ENCODE measurements at places on chromosomes 3 and 15.

GRCh38 chr3:77084511-77084910, 44.6 kb downstream of the ROBO2 start:
- no peak for DNase-seq
- no peak overlapping the region for H3K27ac ChIP-seq
- no peaks in the 10 kb centered on the region for H3K36me3 ChIP-seq
- no peaks in the 10 kb centered on the region for H3K27me3 ChIP-seq

DNA sequence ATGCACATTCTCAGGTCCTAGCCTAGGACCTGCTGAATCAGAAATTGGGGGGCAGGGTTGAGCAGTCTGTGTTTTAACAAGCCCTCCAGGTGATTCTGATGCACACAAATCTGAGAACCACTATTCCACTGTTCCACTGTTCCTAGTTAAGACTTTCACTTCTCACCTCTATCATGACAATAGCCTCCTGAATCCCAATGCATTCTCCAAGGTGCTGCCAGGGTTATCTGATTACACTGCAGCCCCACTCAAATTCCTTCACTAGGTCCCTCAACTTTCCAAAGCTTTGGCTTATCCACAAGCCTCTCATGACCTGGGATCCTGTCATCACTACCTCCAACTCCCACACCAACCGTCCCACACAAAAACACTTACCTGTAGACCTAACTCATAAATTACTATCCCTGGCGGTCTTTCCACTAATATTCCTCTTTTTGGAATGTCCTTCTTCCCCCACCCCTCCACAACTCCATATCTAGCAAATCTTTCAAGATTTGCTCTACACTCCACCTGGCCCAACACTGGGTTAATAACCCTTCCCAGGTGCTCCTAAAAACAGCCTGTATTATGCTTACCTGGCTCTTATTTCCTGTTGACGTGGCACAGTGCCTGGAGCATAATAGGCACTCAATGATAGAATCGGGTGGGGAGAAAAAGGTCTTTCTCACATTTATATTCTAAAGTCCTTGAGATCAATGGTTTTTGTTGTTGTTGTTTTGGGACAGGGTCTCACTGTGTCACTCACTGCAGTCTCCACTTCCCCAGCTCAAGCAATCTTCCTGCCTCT, 27.2 kb downstream of the TBL1XR1 start:
- DNase-seq: no peak
- H3K27ac ChIP-seq: peak overlapping the region; percentile 46
- H3K36me3 ChIP-seq: peaks cover 4% of the 10 kb centered on the region
- no peaks in the 10 kb centered on the region for H3K27me3 ChIP-seq
- H3K4me3 ChIP-seq: peak overlapping the region; percentile 21

- peaks cover 8% of the 10 kb centered on the region for H3K36me3 ChIP-seq
- DNase-seq: no peak
- no peak overlapping the region for H3K27ac ChIP-seq
Measured at GRCh38 chr3:31878231-31878838, 102.7 kb downstream of the OSBPL10 start.

- peaks cover 5% of the 10 kb centered on the region for H3K4me1 ChIP-seq
- no peaks in the 10 kb centered on the region for H3K36me3 ChIP-seq
- no peaks in the 10 kb centered on the region for H3K27me3 ChIP-seq
- no peak overlapping the region for H3K4me3 ChIP-seq
- no peak overlapping the region for H3K27ac ChIP-seq
Measured at GRCh38 chr15:42068601-42069000, 25.8 kb downstream of the PLA2G4D start.

GRCh38 chr3:52794612-52795099, at the start of gene ITIH3:
TSS of gene ITIH3 (plus strand) at chr3:52794796. CDS start at chr3:52794804, 8 bp downstream.
- no peaks in the 10 kb centered on the region for H3K27me3 ChIP-seq
- H3K27ac ChIP-seq: no peak within 1 kb of the TSS
- no peaks in the 10 kb centered on the region for H3K36me3 ChIP-seq
- no peak for DNase-seq
- H3K4me1 ChIP-seq: no peaks in the 10 kb centered on the region

- H3K36me3 ChIP-seq: no peaks in the 10 kb centered on the region
- H3K4me3 ChIP-seq: no peak overlapping the region
- DNase-seq: no peak
- H3K27ac ChIP-seq: no peak overlapping the region
- H3K4me1 ChIP-seq: peaks cover 8% of the 10 kb centered on the region
Measured at GRCh38 chr3:10196389-10197052, 31.8 kb downstream of the IRAK2 start.

- H3K4me1 ChIP-seq: 0 out of 2 replicates have a peak, but pooled peaks cover 3% of the 10 kb centered on the region
- H3K27me3 ChIP-seq: no peaks in the 10 kb centered on the region
- H3K27ac ChIP-seq: no peak overlapping the region
- no peak overlapping the region for H3K4me3 ChIP-seq
Measured at GRCh38 chr15:81766829-81767475, 278.9 kb downstream of the MEX3B start.

GRCh38 chr3:78497767-78498166, 1270.0 kb downstream of the ROBO1 start:
- H3K36me3 ChIP-seq: peaks cover 3% of the 10 kb centered on the region
- H3K4me3 ChIP-seq: no peak overlapping the region
- H3K4me1 ChIP-seq: peaks cover 3% of the 10 kb centered on the region
- H3K27me3 ChIP-seq: no peaks in the 10 kb centered on the region
- no peak for DNase-seq

DNA sequence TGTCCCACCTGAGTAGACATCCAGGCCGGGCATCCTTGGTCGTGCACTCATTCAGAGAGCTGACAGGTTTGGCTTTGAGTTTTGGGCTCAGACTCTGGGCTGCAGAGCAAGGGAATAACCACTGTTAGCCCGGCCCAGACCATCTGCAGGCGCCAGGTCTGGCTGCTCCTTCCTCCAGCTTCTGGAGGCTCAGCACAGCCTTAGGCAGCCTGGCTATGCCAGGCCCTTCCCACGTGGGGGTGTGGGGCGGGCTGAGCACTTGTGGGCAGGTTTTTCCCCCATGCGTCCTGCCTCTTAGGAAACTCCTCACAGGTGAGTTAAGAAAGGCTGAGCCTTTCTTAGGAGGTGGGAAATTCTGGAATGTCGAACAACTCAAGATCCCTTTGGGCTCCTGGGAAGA, 11.2 kb downstream of the PLA2G4B start:
- no peaks in the 10 kb centered on the region for H3K27me3 ChIP-seq
- peaks cover 10% of the 10 kb centered on the region for H3K36me3 ChIP-seq
- no peak for DNase-seq
- no peaks in the 10 kb centered on the region for H3K4me1 ChIP-seq

DNA sequence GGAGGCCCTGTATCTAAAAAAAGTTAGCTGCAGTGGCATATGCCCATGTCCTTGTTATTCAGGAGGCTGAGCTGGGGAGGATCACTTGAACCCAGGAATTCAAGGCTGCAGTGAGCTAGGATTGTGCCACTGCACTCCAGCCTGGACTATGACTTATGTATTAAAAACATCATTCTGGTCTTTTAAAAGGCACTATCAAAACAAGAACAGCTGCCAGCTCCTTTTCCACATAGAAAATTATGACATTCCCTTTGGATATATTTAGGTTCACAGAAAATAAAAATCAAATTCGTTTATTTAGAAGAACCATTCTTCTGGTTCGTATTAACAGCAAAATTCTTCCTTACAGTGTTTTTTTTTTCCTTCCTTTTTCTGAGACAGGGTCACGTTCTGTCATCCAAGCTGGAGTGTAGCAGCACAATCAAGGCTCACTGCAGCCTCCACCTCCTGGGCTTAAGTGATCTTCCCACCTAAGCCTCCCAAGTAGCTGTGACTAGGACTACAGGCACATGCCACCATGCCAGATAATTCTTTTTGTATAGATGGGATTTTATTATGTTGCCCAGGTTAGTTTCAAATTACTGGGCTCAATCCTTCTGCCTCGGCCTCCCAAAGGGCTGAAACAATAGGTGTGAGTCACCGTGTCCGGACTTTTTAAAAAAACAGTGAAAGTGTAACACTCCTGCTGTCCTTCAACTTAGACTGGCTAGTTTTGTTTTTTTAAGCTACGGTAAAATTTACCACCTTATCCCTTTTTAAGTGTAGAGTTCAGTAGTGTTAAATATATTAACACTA, 13.9 kb downstream of the ICE2 start:
- no peaks in the 10 kb centered on the region for H3K27me3 ChIP-seq
- no peak overlapping the region for H3K27ac ChIP-seq
- no peaks in the 10 kb centered on the region for H3K4me1 ChIP-seq

DNA sequence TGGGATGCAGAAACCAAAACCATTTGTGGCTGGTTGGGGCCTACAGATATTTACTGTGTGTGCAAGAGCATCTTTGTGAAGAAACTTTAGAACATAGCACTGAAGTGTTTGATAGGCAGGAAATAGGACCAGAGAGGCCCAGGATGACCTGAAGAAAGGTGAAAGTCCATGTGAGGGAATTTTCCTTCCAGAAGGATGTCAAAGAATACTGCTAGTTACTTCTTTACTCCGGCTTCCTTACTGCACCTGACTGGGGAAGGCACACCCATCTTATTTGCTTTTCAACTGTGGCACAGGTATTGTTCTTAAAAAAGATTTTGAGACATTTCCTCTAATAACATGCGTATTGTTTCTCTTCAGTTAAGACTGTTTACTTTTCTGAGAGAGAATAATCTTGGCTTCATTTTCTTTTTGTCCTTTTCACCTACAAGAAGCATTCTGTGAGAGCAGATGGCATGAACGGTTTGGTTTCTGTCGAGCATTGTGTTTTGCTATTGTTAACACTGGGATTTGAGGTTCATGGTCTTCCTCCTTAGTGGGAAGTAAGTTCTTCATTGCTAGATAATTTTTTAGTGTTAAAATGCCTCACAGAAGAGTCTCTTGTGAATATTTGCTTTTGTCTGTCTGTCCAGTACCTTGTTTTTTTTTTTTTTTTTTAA, 71.5 kb downstream of the SLCO3A1 start:
- H3K27ac ChIP-seq: no peak overlapping the region
- H3K27me3 ChIP-seq: peaks cover 20% of the 10 kb centered on the region
- H3K4me3 ChIP-seq: no peak overlapping the region
- DNase-seq: no peak
- peaks cover 43% of the 10 kb centered on the region for H3K4me1 ChIP-seq
- H3K36me3 ChIP-seq: no peaks in the 10 kb centered on the region

DNA sequence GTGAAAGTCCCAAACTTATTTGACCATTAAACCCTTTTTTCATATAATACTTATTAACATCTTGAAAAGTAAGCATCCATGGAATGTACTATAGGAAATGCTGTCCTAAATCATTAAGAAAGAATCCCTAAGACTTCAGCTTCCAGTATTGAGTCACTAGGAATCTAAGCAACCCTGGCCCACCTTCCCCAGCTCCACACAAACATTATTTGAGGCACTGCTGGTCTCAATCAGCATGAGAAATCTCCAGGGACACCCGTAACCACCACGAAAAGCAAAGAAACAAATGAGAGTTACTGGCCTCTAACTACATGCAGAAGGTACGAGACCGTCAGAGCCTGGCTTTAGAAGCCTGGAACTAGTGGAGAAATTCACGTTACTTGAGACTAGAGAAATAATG, 68.2 kb downstream of the POLQ start:
- H3K36me3 ChIP-seq: peaks cover 48% of the 10 kb centered on the region
- no peak overlapping the region for H3K4me3 ChIP-seq
- no peaks in the 10 kb centered on the region for H3K27me3 ChIP-seq
- H3K4me1 ChIP-seq: no peaks in the 10 kb centered on the region

DNA sequence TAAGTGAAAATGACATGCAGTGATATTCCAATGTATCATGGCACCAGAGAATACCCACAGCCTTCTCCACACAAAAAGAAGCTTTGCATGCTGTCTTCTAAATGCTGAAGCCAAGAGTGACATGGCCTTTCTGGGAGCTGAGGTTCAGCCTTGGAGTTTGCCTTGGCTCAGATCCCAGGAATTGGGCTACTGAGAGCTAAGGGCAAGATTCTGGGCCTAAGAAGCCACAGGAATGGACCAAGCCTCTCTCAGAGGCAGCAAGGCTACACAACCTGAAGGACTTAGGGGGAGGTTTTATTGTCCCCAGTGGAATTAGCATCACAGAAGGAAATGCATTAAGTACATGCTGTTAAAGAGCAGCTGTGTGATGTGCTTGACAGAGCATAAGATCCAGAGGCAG, 1078.5 kb downstream of the TUSC7 start:
- H3K27me3 ChIP-seq: no peaks in the 10 kb centered on the region
- no peak overlapping the region for H3K4me3 ChIP-seq
- peaks cover 37% of the 10 kb centered on the region for H3K4me1 ChIP-seq
- no peaks in the 10 kb centered on the region for H3K36me3 ChIP-seq

GRCh38 chr3:16587047-16587680, 18.1 kb downstream of the DAZL start:
- no peaks in the 10 kb centered on the region for H3K4me1 ChIP-seq
- no peaks in the 10 kb centered on the region for H3K27me3 ChIP-seq
- DNase-seq: no peak
- H3K27ac ChIP-seq: no peak overlapping the region
- H3K36me3 ChIP-seq: no peaks in the 10 kb centered on the region
- no peak overlapping the region for H3K4me3 ChIP-seq

- H3K36me3 ChIP-seq: peaks cover 9% of the 10 kb centered on the region
- peak overlapping the region; percentile 18 for H3K27ac ChIP-seq
- no peak overlapping the region for H3K4me3 ChIP-seq
Measured at GRCh38 chr3:42216302-42216701, 49.7 kb downstream of the CCK start.

GRCh38 chr3:71398157-71398836, 185.2 kb downstream of the FOXP1 start:
- H3K27ac ChIP-seq: no peak overlapping the region
- peaks cover 18% of the 10 kb centered on the region for H3K4me1 ChIP-seq
- H3K36me3 ChIP-seq: no peaks in the 10 kb centered on the region
- DNase-seq: no peak
- H3K27me3 ChIP-seq: no peaks in the 10 kb centered on the region

GRCh38 chr3:150511122-150511821, 35.0 kb downstream of the SERP1 start:
- peaks cover 23% of the 10 kb centered on the region for H3K4me1 ChIP-seq
- no peak overlapping the region for H3K27ac ChIP-seq
- H3K27me3 ChIP-seq: no peaks in the 10 kb centered on the region
- H3K36me3 ChIP-seq: peaks cover 7% of the 10 kb centered on the region
- no peak for DNase-seq

DNA sequence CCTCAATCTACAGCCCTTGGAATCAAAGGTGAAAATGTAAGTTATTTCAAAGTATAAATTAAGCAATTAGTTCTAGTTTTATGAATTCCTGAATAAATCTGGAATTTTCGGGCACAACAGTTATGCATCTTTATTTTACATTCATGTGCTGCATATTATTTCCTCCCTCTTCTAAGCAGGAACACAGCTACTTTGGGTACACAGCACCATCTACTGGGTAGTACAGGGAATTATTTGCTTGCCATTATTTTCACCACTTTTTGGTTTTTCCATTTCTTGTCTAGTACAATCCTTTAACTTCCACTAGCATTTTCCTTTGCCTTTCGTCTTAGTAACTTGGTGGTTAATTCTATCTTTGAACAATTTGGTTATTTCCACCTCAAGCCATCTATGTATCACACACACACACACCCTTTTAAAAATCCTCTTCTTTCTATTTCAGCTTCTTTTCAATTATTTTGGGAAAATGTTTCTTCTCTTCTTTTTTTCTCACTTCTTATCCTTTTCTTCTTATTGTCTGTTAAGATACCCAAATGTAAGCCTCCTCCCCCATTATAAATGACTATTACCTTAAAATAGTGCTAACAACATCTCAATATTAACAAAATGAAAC, 451.0 kb downstream of the MFSD1 start:
- no peak for DNase-seq
- H3K27ac ChIP-seq: no peak overlapping the region
- H3K36me3 ChIP-seq: no peaks in the 10 kb centered on the region
- no peaks in the 10 kb centered on the region for H3K4me1 ChIP-seq
- H3K27me3 ChIP-seq: no peaks in the 10 kb centered on the region
- no peak overlapping the region for H3K4me3 ChIP-seq
